ENCODE measurements at places on chromosomes 2 and 18.

GRCh38 chr2:57882895-57883515, 163.6 kb upstream of the VRK2 start:
- DNase-seq = no peak

DNA sequence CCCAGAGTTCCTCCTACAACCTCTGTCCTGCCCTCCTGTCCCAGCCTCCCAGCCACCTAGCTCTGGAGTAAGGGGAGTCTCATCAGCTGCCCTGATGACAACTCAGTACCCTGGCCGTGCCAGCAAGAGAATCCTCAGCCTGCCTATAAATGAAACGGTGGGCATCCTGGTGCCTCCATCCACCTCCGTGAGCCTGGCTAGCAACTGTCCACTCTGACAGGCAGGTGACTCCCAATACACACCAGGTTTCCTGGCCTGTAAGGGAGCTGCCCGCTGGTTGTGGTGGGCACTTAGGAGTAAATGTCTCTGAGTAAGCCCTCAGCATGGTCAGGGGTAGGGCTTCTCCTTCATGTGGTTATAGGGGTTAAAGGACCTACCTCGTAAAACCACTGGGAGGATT, 81.5 kb downstream of the XDH start:
- no peak for DNase-seq

- DNase-seq = no peak
Observed at GRCh38 chr18:35024196-35024595, 17.0 kb upstream of the MAPRE2 start.

GRCh38 chr2:35428548-35428947, 927.0 kb upstream of the CRIM1 start:
- DNase-seq = no peak

DNA sequence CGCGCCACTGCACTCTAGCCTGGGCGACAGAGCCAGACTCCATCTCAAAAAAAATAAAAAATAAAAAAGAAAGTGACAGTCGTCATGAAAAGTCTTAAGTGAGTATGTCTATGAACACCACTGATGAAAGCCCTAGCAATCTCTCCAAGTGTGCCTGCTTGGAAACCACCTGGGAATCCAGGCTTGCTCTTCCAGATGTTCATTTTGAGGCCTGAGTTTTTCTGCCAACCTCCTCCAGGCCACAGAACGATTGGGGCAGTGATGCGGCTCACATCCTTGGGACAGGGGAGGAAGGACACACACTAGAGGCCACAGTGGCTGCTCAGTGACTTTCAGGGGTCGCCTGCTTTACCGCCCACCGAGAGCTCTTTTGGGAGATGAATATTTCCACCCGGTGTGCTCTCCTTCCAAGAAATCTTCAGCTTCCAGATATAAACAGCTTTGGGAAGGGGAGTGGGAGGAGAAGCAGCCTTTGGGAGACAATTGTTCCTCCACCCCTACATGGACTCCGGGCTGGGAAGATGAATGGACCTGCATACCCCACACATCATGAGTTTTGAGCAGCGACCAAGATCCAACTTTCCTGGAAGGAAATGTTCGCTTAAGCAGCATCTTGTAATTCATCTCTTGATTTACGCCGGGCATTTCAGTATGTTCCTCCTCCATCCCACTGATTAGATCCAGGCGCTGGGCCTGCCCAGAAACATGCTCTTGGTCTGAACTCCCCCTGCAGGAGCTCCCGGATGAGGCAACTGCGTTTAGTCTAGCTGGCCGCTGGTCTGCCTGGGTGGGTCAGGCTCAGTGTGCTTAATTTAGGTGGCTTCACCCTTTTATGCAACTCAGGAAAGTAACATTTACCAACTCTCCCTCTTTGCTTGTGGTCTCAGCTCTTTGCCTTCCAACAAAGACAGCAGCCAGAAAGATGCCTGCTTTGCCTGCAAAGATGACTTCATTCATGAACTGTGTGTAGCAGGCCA, 6.2 kb upstream of the ARMC9 start:
- no peak for DNase-seq

GRCh38 chr2:100941646-100942240, 60.3 kb upstream of the RPL31 start:
- no peak for DNase-seq

- no peak for DNase-seq
Observed at GRCh38 chr2:106572541-106573450, 85.6 kb downstream of the CD8B2 start.

- no peak for DNase-seq
Observed at GRCh38 chr2:132669908-132670495, at the start of gene LYPD1. LYPD1 (minus strand) TSS chr2:132670205; CDS start chr2:132669932, 273 bp downstream.

DNA sequence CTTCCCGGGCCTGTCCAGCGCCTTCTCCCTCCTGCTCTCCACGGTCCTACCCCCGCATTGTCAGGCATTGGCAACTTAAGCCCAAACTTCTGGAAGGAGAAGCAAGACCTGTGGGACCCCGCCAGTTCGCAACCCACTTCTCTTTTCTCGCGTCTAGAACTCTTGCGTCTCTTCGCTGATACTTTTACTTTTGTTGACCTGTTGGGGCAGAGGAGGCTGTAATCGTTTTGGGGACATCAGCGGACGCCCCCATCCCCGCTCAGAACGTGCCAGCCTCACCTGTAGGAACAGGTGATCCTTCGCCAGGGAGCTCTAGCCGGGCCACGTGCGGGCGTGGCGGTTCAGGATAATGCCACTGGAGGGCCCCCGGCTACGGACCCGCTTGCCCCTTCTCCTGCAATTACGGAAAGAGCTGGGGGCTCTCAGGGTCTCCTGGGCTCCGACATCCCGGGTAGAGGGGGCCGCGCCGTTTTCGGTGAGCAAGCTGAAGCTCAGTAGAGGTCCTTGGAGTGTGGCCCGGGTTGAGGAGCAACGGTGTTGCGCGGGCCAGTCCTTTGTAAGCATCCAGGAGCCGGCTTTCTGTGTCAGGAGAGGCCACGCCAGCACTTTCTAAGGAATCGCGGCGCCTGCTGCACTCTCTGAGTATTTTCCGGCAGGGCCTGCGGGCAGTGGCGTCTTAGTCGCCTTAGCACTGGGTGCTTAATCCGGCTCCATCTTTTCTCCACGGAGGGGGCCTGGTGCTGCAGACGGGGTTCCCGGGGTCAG, 1.6 kb downstream of the MTCL1 start:
- DNase-seq = peak; percentile 23

GRCh38 chr2:110788976-110789375, 56.6 kb downstream of the ACOXL start:
- no peak for DNase-seq

DNA sequence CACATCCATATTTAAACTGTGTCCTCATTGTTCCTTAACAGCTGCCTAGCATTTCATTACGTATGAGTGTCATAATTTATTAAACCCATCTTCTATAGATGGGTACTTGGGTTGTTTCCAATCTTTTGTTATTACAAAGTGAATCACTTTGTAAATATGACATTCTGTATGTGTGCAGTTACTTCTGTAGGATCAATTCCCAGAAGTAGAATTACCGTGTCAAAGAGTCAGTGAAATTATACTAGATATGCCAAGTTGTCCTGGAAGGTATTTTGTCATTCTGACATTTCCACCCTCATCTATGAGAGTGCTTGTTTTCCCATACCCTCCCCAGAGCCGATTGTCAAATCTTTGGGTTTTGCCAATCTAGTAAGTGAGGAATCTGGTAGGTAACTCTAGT, 194.5 kb upstream of the APCDD1 start:
- no peak for DNase-seq

DNA sequence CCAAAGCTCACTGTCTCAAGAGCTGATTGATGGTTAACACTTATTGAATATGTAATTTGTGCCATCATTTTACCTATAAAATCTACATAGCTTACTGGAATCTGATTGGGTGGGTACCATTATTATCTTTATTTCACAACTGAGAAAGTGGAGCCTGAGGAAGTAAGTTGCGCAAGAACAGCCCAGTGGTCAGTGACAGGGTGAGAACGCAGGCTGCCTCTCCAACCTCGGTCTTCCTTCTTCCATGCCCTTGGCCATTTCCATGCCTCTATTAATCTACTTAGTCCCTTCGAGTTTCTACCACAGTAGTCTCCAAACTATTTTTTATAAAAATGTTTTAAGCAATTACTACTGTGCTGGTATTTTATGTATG, 390.9 kb upstream of the VWC2L start:
- DNase-seq = no peak

DNA sequence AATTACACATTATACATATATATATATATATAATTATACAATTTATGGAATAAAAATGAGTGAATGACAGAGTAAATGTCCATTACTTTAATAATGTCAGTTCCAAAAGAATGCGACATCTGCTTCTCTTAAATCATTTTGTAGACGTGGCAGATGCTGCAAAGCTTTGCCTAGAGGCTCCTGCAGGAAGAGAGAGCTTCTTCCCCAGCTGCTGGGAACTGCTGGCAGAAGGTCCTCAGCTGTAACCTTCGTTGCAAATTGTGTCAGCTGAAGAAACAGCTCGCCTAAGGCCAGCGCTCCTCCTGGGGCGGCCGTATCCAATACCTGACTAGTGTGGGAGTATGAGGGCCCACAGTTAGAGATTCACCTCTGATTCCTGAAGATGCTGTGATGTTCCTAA, 9.6 kb upstream of the THNSL2 start:
- no peak for DNase-seq

DNA sequence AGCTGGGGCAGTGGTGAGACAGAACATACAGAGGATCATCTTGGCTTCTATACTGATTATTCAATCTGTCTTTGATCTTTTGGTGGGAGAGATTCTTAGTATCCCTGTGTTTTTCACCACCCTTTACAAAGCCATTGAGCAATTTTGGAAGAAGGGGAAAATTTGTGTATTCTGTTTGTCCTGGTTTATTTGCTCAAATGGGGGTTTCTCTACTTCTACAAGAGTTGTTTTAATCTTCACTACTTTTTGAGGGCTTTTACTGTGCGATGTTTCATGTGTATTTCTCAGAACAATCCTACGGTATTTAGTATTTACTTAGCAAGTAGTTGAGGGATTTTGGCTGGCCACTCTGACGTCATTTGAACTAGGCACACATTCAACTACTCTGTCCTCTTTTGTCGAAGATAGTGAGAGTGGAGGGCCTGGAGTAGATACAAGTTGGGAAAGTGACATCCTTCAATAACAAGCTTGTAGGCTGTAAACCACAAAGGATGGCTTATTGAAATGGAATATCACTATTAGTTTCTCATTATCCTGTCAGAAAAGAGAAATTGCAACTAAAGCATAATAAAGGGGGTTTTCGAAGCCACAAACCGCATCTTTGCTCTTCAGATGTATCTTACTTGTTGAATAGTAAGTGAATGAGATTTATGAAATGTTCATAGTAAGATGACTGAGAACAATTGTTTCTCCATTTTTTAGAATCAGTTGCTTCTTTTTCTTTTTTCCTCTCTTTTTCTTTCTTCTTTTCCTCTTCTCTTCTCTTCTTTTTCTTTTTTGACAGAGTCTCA, 24.8 kb downstream of the FMNL2 start:
- no peak for DNase-seq

DNA sequence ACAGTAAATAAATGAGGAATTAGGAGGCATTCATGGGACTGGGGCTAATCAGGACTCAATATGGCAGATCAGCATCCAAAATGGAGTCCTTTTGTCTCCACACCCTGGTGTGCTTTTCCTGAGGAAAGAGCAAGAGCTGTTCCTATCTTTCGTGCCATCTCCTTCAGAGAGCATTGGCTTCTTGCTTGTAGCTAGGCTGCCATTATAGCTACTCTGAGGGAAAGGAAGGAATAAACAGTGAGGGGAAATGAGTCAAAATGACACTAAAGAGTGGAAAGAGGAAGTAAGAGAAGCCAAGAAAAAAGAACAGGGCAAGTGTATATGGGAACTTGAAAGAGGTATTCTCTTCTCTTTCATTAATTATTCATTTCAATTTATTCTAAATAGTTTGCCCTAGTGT, 8.4 kb upstream of the NMI start:
- DNase-seq = no peak

DNA sequence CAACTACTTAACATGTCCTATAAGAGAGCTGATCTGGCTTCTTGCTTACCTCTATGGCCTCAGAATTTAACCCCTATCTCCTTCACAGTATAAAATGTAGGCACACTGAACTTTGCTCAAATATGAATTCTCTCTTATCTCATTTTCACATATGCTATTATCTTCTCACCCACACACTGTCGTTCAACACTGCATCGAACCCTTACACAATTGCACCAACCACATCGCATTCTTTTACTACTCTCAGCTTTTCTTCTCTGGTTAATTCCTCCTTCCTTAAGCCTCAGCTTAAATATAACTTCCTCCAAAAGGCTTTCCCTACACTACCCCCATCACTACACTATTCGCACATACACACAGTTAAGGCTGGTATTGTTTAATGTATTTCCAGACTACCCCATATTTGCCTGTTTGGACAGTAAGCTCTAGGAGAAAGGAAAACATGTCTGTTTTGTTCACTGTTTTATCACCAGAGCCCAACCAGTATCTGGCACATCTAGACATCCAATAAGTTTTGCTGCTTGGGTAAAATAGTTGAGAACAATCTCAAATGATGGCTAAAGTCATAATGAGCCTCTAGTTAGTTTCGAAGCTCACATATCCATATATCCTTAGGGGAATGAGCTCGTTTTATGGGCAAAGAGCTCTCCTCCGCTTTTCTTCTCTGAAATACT, 47.7 kb downstream of the HIBCH start:
- no peak for DNase-seq

DNA sequence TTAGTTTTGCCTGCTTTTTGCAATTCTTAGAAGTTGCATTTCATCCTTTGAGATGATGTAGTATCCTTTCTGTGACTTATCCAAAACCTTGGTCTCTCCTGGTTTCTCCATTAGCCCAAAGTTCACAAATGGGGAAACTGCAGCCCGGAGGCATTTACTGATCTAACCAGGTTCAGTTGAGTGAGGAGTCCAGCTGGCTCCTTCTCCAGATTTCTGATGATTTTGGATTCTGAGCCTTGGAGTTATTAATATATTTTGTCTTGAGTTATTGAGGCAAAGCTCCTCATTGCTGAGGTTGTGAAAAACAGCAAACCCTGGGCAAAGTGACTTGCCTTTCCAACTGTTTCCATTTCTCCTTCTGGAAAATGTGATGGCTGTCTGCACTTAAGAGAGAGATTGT, 1.7 kb downstream of the SLC1A4 start:
- no peak for DNase-seq

- no peak for DNase-seq
Observed at GRCh38 chr2:15223887-15224286, 337.2 kb downstream of the NBAS start.

DNA sequence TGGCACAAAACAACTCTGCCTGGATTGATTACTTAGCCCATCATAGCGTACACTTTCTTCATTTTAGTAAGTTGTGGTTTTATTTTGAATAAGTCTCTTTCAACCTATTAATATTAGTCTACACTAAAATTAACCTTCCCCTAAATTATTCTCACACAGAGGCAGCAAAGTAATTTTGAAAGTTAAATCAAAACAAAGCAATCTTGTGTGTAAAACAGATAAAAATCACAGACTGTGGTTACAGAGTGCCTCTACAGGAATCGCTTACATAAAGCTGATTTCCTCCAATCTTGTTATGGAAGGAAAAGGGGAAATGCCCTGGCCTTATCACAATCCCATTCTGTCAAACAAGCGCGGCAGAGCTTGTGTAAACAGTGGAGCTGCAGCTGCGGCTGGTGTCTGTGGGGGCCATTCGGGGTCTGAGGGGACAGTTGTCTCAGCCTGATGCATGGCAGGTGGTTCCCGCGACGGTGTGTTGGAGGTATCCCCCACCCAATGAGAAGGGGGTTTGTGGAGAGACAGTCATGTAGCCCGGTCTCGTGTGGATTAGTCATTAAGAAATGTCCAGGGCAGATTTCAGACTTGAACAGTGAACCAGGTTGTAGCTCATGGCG, 42.1 kb downstream of the BCL2L11 start:
- DNase-seq = no peak

Measured in activated CD8-positive, alpha-beta memory T cell treated with anti-CD3 and anti-CD28 coated beads, Interleukin-2, amount 50 U/mL, for 4 hours (primary cell).